ENCODE measurements at places on chromosomes 6 and 20. TPM values are rescaled to one million over a fixed set of nuclear protein-coding genes. Genes with fewer than 3 reads are reported as not detected.

- no peaks in the 10 kb centered on the region for H3K27me3 ChIP-seq
- DNase-seq = no peak
- H3K27ac ChIP-seq = no peak overlapping the region
- H3K4me1 ChIP-seq = no peaks in the 10 kb centered on the region
- no peaks in the 10 kb centered on the region for H3K36me3 ChIP-seq
- H3K4me3 ChIP-seq = no peak overlapping the region
Measured at GRCh38 chr6:107108201-107108890, 7.0 kb downstream of the BEND3 start.

GRCh38 chr20:32487381-32487780 lies 97.8 kb downstream of the NOL4L start:
- H3K27me3 ChIP-seq = no peaks in the 10 kb centered on the region
- H3K4me3 ChIP-seq = no peak overlapping the region
- no peak for DNase-seq
- peaks cover 9% of the 10 kb centered on the region for H3K36me3 ChIP-seq

- no peak for DNase-seq
- H3K27me3 ChIP-seq = no peaks in the 10 kb centered on the region
- H3K36me3 ChIP-seq = no peaks in the 10 kb centered on the region
Measured at GRCh38 chr6:20350215-20350614, 51.5 kb upstream of the E2F3 start.

Gene MMP24
- total RNA-seq = 0.49 TPM

- H3K4me1 ChIP-seq = no peaks in the 10 kb centered on the region
- H3K4me3 ChIP-seq = no peak overlapping the region
- no peaks in the 10 kb centered on the region for H3K27me3 ChIP-seq
- H3K27ac ChIP-seq = no peak overlapping the region
- DNase-seq = no peak
Measured at GRCh38 chr6:15930207-15930606, 198.7 kb upstream of the MYLIP start.

DNA sequence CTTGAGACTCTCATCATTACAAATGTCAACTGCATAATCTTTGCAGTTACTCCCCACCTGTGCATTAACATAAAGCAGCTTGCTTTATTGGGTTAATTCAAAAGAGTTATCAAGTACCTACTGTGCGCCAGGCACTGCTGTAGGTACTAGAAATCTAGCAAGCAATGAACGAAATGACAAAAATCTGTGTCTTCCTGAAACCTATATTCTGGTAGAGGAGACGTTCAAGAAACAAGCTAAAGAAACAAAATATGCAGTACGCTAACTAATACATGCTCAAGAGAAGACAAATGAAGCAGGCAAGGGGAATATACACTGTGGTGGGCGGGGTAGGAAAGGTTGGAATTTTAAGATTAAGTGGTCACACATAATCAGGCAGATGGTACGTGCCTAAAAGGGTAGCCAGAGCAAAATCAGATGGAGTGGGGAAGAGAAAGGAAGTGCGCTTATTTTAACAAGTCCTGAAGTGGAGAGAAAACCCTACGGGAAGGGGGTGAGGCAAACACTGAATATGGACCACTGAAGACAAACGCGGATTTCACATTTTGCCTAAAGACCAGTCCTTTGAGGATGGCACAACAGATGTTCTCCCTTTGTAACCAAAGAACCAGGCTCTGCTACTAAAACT lies 1.2 kb downstream of the ELOVL2 start:
- no peak overlapping the region for H3K27ac ChIP-seq
- H3K4me3 ChIP-seq = peak overlapping the region; percentile 51
- no peaks in the 10 kb centered on the region for H3K36me3 ChIP-seq

DNA sequence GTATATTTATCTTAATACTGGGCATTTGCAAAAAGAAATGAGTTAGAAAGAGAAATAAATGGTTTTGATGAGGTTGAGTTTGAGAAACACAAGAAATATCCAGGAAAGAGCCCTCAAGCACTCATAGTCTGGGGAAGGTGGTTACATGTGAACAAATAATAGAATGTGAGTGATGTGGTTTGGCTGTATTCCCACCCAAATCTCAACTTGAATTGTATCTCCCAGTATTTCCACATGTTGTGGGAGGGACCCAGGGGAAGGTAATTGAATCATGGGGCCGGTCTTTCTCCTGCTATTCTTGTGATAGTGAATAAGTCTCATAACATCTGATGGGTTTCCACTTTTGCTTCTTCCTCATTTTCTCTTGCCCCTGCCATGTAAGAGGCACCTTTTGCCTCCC lies 334.1 kb downstream of the COL12A1 start:
- no peak for DNase-seq
- H3K4me1 ChIP-seq = no peaks in the 10 kb centered on the region
- H3K27ac ChIP-seq = no peak overlapping the region
- H3K36me3 ChIP-seq = no peaks in the 10 kb centered on the region

- H3K27me3 ChIP-seq = no peaks in the 10 kb centered on the region
- peaks cover 7% of the 10 kb centered on the region for H3K36me3 ChIP-seq
- H3K4me1 ChIP-seq = no peaks in the 10 kb centered on the region
- H3K4me3 ChIP-seq = no peak overlapping the region
Measured at GRCh38 chr6:127299522-127300240, 33.0 kb downstream of the RNF146 start.

DNA sequence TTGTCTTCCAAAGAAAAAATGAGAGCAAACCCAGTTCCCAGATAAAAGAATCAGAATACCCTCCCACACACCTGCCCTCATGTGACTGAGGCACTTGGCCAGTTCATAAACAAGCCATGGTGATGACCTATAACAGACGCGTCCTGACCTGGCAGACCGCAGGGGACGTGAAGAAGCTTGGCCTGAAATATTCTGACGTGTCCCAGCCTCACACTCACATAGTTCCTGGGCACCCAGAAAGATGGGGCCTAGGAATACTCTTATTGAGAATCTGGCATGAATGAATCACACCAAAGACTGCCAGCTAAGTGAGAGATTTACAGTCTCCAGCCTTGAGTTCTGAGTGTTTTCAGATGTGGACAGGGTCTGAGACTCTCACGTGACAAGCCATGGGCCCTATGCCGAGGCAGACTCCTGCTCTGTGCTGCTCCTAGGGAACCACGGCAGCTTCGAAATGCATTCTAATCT lies 17.2 kb upstream of the MAP3K4 start:
- DNase-seq = no peak
- no peaks in the 10 kb centered on the region for H3K27me3 ChIP-seq
- no peaks in the 10 kb centered on the region for H3K36me3 ChIP-seq
- H3K4me3 ChIP-seq = no peak overlapping the region
- no peak overlapping the region for H3K27ac ChIP-seq

GRCh38 chr20:44908987-44909871 lies 631 bp upstream of the PABPC1L start:
- H3K27ac ChIP-seq = no peak overlapping the region
- peak overlapping the region; percentile 81 for H3K4me3 ChIP-seq
- H3K27me3 ChIP-seq = no peaks in the 10 kb centered on the region
- H3K4me1 ChIP-seq = peaks cover 26% of the 10 kb centered on the region
- no peaks in the 10 kb centered on the region for H3K36me3 ChIP-seq

DNA sequence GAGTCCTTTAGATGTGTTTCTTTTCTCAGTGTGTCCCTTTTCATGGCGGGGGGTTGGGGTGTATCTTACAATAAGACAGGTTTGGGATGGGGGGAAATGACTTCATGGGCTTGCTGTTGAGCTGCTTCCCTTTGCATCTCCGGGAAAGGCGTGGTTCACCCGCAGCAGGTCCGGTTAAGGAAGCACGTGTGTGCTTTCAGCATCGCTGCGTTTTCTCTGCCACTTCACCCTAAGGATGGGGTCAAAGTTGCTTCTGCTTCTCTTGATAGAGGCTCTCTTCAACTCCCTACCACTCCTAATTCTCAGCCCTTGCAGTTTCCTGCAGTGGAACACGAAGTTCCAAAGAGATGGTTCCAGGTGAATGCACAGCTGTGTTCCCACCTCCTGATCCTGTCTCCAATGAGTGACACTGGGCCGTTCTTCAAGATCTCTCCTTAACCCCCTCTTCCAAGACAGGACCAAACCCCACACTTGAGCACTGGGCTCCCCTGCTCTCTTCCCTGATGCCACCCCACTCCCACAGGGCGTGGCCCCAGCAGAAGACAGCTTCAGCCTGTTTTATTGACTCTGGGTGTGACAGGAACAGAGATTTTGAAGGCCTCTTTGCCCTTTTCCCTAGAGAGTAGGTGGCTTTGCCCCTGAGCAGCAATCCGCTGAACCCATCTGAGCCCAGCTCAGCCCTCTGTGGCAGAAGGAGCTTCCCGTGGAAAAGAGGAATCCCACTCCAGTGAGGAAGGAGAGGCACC lies 85.2 kb downstream of the PLEKHG1 start:
- no peak overlapping the region for H3K27ac ChIP-seq
- H3K4me1 ChIP-seq = peaks cover 7% of the 10 kb centered on the region
- DNase-seq = no peak
- H3K36me3 ChIP-seq = no peaks in the 10 kb centered on the region
- no peak overlapping the region for H3K4me3 ChIP-seq

DNA sequence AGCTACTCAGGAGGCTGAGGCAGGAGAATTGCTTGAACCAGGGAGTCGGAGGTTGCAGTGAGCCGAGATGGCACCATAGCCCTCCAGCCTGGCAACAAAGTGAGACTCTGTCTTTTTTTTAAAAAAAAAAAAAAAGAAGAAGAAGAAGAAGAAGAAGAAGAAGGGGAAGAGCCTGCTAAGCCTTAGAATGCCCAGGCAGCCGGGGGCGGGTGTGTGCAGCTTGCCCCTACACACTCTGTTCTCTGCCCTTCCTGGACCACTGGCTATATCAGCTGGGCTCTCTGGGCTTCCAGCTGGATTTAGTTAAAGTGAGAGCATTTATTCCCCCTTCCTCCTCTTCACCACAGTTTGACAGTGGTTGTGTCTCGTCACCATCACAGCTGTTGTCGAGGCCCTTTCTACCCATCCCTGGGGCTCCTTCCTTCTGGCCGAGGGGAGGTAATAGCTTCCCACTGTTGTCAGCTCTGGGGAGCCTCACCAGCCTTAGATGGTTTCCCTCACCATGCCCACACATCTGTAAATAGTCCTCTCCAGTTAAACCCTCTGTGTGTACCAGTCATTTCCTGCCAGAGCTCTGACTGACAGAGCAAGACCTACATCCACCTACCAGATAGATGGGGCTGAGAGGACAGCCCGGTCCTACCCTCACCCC lies 77.6 kb downstream of the TRERF1 start:
- H3K4me3 ChIP-seq = no peak overlapping the region
- peaks cover 4% of the 10 kb centered on the region for H3K36me3 ChIP-seq
- H3K27me3 ChIP-seq = no peaks in the 10 kb centered on the region
- peak overlapping the region; percentile 35 for H3K27ac ChIP-seq

GRCh38 chr20:57283860-57284259 lies 17.4 kb upstream of the BMP7 start:
- DNase-seq = no peak
- H3K4me1 ChIP-seq = no peaks in the 10 kb centered on the region
- H3K36me3 ChIP-seq = no peaks in the 10 kb centered on the region
- H3K27me3 ChIP-seq = peaks cover 4% of the 10 kb centered on the region
- H3K4me3 ChIP-seq = no peak overlapping the region

DNA sequence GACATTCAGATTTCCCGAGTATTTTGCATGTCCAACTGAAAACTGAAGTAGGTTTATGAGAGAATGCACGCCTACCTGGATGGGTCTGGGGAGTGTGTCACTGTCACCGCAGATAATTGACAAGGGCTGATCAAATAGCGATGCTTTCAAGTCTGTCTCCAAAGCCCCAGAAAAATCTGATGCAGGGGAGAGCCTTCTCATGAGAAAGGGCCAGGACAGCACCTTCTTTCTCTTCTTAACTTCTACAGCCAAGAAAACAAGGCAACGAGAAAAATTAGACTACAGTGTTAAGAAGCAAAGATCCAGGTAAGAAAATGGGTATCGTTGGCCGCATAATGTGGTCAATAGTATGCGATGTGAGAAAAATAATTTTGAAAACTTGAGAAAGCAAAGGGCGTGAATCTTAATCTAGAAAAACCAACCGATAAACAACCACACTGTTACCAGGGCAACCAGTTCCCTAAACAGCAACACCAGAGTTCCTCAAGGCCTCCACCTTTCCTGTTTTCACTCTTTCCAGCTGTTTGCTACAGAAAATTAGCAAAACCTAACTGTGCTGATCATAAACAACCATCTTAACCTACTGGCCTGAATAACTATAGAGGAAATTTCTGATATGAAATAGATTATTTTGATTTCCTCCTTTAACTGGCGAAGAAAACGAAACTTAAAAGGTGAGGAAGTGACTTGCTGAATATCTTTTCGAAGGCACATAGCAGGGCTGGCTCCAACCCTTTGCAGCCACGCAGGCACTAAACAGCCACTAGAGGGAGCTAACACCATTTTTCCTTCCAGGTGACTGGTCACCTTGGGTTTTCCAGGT lies 2.6 kb downstream of the TAGAP start:
- peak overlapping the region; percentile 90 for H3K27ac ChIP-seq
- peak overlapping the region; percentile 95 for H3K4me3 ChIP-seq
- DNase-seq = peak; percentile 68
- H3K36me3 ChIP-seq = peaks cover 65% of the 10 kb centered on the region
- no peaks in the 10 kb centered on the region for H3K27me3 ChIP-seq

GRCh38 chr6:24643920-24644319 lies 2.1 kb downstream of the KIAA0319 start:
- H3K4me3 ChIP-seq = no peak overlapping the region
- H3K4me1 ChIP-seq = peaks cover 7% of the 10 kb centered on the region

DNA sequence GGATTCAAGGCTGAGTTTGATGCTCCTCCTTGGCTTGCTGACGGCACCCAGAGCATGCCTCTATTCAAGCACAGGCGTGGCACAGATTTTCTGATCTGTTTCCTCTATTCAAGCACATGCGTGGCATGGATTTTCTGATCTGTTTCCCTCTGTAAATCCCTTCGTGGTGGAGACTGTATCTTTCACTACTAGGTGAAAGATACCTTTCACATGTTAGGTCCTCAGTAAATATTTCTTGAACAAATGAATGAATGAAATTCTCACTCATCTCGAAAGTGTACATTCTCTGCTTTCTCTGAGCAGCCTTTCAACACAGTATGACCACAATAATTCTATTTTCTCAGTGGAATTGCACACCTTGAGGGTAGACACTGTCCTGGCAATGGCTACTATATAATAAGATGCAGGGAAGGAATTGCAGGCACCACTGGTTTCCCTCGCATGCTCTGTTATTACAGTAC lies 72.6 kb upstream of the F13A1 start:
- no peaks in the 10 kb centered on the region for H3K4me1 ChIP-seq
- H3K36me3 ChIP-seq = no peaks in the 10 kb centered on the region
- DNase-seq = no peak

Gene EYA4
- not detected for total RNA-seq

Measured in T-cell (primary cell).